ENCODE measurements at places on chromosomes 12 and 14.
A peak's percentile ranks its signal among the peaks of the same experiment; 100 is the strongest.

DNA sequence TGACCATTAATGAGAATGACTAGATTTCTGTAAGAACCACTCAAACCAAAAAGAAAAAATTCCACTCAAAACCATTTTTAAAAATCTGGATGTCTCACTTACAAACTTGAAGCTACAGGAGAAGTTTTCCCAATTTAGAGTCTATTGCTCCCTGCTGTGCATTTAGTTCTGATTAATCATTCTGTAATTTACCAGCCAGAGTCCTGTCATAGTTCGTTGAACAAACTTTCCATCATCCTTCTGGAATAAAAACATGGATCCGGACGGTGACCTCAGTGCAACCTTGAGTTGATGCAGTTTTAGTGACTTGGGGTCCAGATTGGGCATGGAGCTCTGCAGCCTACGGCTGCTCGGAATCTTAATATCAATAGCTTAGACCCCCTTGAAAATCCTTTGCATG lies 73.4 kb downstream of the PRMT8 start:
- DNase-seq: no peak

GRCh38 chr14:50882932-50883826 lies 11.3 kb downstream of the ABHD12B start:
- no peak for DNase-seq

DNA sequence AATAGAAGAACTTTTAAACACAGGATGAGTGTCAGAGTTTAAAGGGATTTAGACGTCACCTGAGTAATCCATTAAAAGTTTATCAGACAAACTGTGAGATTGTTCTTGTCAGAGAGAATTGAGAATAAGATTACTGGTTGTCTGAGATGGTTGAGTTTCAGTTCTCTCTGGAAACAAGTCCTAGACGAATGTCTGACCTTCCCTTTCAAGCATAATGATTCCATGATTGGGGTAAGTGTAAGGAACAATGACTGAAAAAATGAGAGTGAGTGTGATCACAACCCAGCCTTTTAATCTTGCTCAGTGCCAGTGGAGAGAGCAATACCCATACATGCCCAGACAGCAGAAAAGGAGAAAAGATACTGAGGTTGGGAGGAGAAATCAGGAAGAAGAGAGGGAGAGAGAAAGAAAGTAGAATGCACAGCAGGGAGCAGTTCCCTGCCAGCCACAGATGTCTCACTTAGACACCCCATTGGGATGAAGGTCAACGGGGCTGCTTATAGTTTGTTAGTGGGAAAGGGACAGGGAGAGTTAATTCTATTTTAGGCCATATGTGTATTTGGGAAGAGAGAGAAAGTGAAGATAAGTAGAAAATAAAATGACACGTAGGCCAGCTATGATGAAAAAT lies 4.3 kb downstream of the GRIP1 start:
- DNase-seq: no peak

- no peak for DNase-seq
Observed at GRCh38 chr12:116490471-116490870, 68.7 kb upstream of the MAP1LC3B2 start.

- no peak for DNase-seq
Observed at GRCh38 chr12:2323532-2324255, 270.9 kb downstream of the CACNA1C start.

- peak; percentile 26 for DNase-seq
Observed at GRCh38 chr14:78997811-78998210, 827.6 kb downstream of the NRXN3 start.

DNA sequence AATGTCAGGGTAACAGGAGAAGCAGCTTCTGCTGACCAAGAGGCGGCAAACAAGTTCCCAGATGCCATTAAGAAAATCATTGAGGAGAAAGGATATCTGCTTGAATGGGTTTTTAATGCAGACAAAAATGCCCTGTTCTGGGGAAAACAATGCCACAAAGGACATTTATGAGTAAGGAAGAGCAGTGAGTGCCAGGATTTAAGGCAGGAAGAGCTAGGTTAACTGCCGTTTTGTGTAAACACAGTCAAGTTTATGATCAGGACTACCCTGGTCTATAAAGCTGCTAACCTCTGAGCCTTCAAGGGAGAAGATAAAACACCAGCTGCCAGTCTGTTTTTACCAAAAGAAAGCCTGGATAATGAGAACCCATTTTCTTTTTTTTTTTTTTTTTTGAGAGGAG lies 8.5 kb downstream of the MAPKAPK5 start:
- DNase-seq: no peak

- no peak for DNase-seq
Observed at GRCh38 chr12:104873374-104873773, 84.7 kb downstream of the SLC41A2 start.

- DNase-seq: no peak
Observed at GRCh38 chr12:54475537-54475936, 2.1 kb upstream of the GTSF1 start.

- DNase-seq: no peak
Observed at GRCh38 chr12:92503029-92503931, 199.5 kb upstream of the PLEKHG7 start.

- DNase-seq: no peak
Observed at GRCh38 chr12:46453428-46453827, 80.9 kb upstream of the SLC38A2 start.

DNA sequence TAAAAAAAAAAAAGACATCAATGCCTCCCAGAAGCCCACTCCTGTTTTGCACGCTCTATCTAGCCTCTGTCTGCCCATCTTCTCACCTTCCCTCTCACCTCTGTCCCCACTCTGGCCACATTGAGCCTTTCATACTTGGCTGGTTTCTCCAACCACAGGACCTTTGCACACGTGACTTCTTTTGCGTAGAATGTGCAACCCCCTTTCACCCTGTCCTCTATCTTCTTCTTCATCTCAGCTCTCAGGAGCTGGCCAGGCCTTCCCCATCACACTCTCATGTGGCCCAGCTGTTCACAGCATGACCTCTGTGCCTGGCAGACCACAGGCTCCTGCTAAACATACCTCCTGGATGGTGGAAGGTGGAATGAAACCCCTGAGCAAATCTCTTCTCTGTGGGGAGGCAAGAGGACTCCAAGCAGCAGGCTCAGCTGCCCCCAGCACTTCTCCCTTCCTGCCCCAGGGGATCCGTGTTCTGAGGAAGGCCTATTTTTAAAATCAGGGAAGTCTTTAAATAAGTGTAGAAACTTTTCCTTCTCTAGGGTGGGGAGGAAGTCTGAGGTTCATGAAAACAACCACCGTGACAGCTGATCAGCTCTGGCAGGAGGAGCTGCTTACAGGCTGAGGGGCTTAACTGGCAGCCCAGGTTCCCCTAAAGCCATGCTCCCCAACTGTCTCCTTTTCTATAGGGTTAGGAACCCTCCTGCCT lies 11.6 kb downstream of the HVCN1 start:
- DNase-seq: no peak

DNA sequence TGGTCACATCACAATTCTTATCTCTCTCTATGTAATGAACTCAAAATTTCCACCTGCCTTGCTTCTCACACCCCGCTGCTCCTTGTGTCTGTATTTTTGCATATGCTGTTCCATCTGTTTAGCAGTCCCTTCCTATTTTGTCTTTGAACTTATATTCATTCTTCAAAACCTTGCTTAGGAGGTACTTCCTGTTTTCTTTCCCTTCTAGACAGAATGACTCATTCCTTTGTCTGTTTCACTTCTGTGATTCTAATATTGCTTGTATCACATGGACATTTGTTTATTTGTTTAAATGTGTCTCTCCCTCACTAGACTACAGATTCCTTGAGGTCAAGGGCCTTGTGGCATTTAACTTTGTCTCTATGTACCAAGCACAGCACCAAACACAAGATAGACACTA lies 424.2 kb downstream of the ETNK1 start:
- no peak for DNase-seq

GRCh38 chr12:59715434-59715833 lies 119.6 kb downstream of the SLC16A7 start:
- DNase-seq: no peak

DNA sequence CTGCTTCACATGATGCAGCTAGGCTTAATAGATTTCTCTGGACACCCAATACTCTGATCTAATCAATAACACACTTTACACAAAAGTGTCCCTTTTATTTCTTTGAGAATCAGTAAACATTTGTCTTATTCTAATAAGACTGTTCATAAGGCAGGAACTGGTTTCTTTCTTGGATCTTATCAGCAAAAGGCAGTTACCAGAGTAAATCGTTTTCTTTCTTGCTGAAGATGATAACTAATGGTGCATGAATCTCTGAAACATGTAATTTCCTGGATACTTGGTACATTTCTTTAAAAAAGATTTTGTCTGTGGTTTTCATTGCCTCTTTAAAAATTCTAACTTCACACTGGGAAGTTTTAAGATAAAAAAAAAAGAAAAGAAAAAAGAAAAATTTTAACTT lies 39.6 kb downstream of the WIF1 start:
- no peak for DNase-seq

DNA sequence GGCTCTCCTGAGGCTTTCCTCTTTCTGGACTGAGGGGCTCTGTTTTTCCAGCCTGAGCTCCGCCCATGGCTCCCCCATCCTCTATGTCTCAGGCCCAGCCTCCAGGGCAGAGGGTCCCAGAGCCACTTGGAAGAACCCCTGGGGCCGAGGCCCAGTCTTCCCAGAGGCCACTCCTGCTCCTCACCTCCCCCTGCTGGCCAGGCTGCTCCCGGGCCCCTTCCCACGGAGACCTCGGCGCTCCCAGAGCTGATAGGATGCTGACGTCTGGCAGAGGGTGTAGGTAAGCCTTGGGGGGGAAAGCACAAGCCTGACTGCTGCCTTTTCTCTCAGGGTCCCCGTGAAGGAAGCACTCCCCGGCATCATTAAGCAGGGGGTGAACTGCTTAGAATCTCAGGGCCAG lies 51.4 kb downstream of the ERH start:
- no peak for DNase-seq

DNA sequence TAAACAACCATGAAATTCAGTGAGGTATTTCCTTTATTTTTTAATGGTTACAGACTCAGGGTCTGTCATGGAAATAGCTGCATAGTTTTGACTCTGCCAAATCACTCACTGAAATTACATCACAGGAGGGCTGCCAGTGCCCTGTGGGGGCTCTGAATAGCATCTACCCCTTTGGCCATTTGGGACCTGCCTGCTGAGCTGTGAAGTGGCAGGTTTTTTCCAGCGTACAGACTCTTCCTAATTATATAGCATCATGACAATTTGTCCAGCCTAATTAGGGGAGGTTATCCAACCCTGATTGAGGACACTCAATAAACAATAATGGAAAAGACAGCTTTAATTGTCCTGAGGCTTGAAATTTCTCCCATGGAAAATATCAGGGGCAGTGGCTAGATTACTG lies 1.8 kb upstream of the COCH start:
- DNase-seq: no peak

GRCh38 chr14:58963873-58964597 lies 224.4 kb upstream of the DAAM1 start:
- no peak for DNase-seq

- DNase-seq: no peak
Observed at GRCh38 chr12:102797528-102797927, 119.5 kb downstream of the PAH start.

GRCh38 chr14:95741038-95741490 lies 27.1 kb upstream of the TCL1A start:
- DNase-seq: no peak

DNA sequence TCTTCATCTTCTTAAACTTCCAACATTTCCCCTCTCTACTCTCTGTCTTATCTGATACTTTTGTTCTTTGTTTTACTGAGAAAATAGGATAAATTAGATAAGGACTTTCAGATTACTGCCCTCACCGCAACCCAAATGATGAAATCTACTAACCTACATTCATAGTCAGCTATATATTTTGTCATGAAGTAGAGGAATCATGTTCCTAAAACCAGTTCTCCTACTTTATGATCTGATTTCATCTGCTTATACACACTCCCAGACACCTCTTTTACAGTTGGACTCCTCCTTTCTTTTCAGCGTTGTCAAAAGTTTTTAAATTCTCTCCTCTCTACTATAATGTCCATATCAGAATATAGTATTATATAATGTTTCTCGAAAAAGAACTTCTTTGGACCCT lies 29.7 kb downstream of the MGAT4C start:
- DNase-seq: no peak

GRCh38 chr12:94663071-94663470 lies 12.7 kb upstream of the TMCC3 start:
- no peak for DNase-seq

- no peak for DNase-seq
Observed at GRCh38 chr14:56759633-56760032, 50.6 kb downstream of the OTX2 start.

- no peak for DNase-seq
Observed at GRCh38 chr14:92633724-92634123, 114.7 kb downstream of the LGMN start.

DNA sequence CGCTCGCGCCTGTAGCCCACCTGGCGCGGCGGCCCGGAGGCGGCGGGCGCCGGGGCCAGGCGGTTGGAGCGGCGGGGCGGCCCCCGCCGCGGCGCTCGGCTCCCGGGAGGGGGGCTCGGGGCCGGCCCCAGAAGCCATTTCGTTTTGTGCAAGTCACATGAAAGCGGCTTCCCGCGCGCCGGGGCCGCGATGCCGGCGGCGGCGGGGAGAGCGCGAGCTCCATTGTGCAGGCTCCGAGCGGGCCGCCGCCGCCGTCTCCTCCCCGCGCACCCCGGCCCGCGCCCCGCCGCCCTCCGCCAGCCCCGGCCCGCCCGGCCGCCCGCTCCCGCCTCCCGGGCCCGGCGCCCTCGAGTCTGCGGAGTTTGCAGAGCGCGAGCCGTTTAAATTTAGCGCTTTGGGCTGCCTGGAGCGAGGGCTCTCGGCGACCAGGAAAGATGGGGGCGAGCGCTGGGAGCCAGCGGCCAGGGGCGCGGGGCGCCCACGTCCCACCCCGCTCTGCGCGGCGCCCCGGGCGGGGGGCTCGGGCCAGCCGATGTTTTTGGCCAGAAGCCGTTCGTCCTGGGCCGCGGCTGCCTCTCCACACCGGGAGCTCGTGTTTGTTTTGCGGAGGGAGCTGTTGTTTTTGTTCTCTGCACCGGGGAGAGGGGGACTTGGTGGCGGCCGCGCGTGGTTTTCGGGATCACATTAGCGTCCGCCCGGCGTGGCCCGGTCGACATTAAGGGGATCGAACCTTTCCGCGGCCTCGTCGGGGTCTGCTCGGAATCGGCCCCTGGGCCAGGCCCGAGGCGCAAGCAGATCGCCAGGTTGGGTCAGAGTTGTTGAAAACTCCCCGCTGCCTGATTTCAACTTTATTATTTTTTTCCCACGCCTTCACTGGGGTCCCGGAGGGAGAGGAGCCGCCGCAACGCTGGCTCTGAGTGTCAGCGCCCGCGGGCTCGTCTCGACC lies 982 bp downstream of the BCL7A start:
- DNase-seq: no peak

GRCh38 chr12:32502693-32503502 lies 103.5 kb downstream of the FGD4 start:
- DNase-seq: no peak

- DNase-seq: no peak
Observed at GRCh38 chr12:8827551-8828256, 5.3 kb downstream of the A2ML1 start.

Data from AG04450 (cell line).